ENCODE measurements at places on chromosomes 4 and X.

DNA sequence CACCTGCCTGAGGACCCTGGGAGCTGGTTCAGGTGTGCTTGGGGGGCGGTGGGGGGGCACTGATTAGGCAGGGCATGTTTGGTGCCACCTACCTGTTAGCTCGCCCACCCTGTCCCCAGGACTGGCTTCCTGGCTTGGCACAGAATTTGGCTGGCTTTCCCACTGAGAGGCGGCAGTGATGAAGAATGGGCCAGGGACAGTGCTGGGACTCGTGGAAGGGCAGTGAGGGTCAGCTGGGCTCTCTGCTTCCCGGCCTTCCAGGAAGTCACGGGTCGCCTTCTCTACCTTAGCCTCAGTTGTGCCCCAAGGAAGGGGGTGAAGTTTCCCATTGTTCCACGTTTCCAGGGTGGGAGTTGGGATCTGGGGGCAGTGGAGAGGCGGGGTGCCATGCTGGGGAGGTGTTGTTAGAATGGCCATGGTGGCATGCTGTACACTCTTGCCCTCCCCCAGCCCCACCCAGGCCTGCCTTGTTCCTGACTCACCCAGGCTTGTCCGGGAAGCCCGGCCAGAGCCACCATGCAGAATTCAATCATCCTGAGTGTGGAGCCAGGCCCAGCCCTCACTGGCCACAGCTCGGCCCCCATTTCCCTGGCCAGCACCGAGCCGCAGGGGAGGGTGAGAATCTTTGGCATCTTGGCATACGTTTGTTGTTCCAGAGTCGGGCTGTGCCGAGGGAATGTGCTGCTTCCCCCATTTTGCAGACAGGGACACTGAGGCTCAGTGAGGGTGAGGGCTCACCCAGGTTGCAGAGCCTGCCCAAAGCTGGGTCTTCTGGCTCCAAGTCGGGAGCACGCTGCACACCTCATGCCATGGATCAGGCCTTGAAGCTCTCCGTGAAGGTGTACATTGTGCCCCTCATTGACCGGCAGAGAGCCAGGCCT is 21.9 kb upstream of the GPR78 start:
- DNase-seq: no peak

DNA sequence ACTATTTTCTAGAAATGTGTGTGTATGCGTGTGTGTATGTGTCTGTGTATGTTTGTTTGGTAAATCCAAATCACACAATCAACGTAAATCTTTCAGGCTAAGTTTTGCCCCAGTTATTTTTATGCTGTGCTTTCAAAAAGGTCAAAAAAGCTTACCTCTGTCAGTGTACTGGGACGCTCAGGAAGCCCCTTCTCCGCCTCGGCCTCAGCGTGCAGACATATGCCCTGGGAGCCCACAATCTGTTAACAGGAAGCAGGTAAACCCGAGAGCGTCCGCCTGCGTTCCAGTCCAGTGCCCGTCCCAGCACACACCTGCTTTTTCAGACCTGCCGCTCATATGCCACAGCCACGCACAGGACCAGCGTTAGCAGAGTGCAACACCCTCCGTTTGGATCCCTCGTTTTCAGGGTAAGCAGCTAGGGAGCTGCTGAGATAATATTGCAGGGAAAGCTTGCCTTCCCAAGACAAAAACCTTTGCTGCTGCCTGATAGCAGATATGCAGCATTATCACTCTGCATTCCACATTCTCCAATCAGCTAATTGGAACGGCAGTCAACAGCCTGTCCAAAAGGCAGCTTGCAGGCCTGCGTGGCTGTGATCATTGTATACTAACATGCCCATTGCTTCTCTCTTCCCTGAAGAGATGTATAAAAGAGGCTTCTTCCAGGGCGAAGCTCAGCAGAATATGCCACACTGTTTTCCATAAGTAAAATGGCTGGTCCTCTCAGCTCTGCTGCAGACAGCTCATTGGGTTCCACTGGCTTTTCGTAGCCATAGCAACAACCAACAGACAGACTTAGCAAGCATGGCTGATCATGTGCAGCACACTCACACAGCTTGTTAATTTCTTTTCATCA is at the start of gene SORBS2:
SORBS2 (minus strand) TSS at position 686 of the 856 bp plus-strand sequence. CDS start 121,623 bp downstream, outside the sequence.
- no peak for DNase-seq

DNA sequence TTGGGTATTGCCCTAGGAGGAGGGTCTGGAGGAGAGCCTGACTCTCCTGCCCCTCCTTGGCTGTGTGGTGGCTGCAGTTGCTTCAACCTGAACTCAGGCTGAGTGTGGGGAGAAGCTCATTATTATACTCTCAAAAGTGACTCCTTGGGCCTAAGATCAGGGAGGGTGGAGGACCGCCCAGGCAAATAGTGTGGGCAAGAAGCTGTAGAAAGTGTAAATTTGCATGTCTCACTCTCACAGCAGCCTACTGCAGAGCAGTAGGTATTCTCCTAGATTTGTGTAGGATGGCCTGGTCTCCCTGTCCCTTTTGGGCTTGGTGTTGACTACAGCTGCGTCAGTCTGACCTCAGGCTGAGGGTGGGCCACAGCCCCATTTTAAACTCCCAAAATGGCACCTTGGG is 156.1 kb downstream of the ZNF330 start:
- no peak for DNase-seq

DNA sequence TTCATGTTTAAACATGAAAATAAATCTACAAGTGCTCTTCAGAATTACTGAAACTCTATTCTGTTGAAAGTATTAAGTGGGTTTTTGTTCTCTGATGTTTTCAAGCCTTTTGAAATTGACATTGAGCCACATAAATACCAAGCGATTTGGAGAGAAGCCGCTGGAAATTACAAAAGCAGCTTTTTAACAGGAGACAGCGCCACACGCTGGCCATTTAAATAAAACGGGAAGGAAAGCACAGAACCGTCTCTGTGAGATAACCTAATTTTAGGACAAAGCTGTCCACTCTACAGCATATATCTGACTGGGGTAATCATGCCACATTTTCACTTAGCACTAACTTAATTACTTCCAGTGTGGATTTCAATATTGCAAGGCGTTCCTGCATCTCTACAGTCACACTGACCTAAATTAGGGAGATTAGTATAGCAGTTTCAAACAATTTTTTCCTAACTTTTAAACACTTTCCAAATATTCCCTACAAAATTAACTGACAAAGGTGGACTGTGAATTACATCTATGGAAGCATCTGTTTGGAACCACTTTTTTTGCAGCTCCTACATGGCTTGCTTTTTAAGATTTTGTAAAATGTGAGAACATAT is 6.8 kb upstream of the ANOS1 start:
- DNase-seq: no peak

DNA sequence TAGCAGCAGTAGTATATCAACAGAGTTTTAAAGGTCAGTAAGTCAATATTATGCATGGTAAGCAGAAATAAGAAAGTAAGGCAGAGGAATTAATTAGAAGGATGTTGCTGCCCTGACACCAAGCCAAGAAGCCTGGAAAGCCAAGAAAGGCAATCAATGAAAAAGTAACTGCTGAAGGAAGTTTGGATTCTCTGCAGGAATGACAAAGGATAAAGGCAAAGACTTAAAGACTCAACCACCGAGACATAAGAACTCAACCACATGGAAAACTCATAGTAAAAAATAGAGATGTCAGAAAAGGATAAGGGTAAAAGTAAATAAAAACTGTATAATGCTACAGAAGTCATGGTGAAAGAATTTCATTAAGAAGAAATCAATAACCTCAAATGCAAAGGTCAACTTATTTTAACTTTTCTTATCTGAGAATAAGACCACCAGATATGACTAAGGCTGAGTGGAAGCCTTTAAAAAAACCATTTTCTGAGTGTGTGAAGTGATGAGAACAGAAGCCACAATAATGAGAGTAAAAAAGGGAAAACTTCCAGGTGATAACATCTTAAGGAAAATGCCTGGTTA is 55.2 kb downstream of the NEK1 start:
- DNase-seq: no peak

Measured in activated T-cell treated with anti-CD3 and anti-CD28 coated beads for 48 hours (primary cell).